Cardiac atrium fibroblast (primary cell): ENCODE measurements at places on chromosomes 16 and 17. TPM values are rescaled to one million over a fixed set of nuclear protein-coding genes. Genes with fewer than 3 reads are reported as not detected.

The SNAI3 gene
- 0.16 TPM in 1 of 2 replicates, not detected in the other for total RNA-seq

The KARS1 gene
- total RNA-seq, result 137 and 149 TPM in 2 replicates

The SLC16A11 gene
- not detected in 2 replicates for total RNA-seq

The CACNA1H gene
- total RNA-seq, result 0.81 and 1.1 TPM in 2 replicates

The LYRM9 gene
- total RNA-seq, result 4.7 and 7.6 TPM in 2 replicates

The YPEL2 gene
- 3.1 and 10.2 TPM in 2 replicates for total RNA-seq

The CFAP97D1 gene
- not detected in 2 replicates for total RNA-seq

The RNF157 gene
- 0.16 TPM in 1 of 2 replicates, not detected in the other for total RNA-seq

The NKIRAS2 gene
- total RNA-seq, result 60.7 and 84.6 TPM in 2 replicates

The JPT2 gene
- 35.2 and 51.1 TPM in 2 replicates for total RNA-seq

The MYL4 gene
- total RNA-seq, result not detected in 2 replicates

The EFCAB13 gene
- total RNA-seq, result 0.32 and 0.54 TPM in 2 replicates

The OTOP3 gene
- total RNA-seq, result not detected in 2 replicates

The GPR139 gene
- not detected in 2 replicates for total RNA-seq

The PPL gene
- total RNA-seq, result 24.6 and 24.9 TPM in 2 replicates

The KRTAP2-2 gene
- not detected in 2 replicates for total RNA-seq

The PIRT gene
- not detected in 2 replicates for total RNA-seq

The WIPF2 gene
- 8.1 and 11.0 TPM in 2 replicates for total RNA-seq

The CSH1 gene
- total RNA-seq, result not detected in 2 replicates

The LPCAT2 gene
- total RNA-seq, result 2.7 and 18.0 TPM in 2 replicates

The CDH16 gene
- not detected in 2 replicates for total RNA-seq

The SAP30BP gene
- 44.2 and 50.9 TPM in 2 replicates for total RNA-seq

The NRN1L gene
- not detected in 2 replicates for total RNA-seq

The CACNG5 gene
- total RNA-seq, result not detected in 2 replicates

The TTYH2 gene
- total RNA-seq, result 6.0 and 11.9 TPM in 2 replicates

The RDM1 gene
- not detected in 2 replicates for total RNA-seq

The CDH8 gene
- total RNA-seq, result not detected in 2 replicates

The ARL5C gene
- total RNA-seq, result not detected in 2 replicates

The GNGT2 gene
- total RNA-seq, result not detected in 2 replicates

The IGFBP4 gene
- total RNA-seq, result 197 and 334 TPM in 2 replicates

The KRT9 gene
- not detected in 2 replicates for total RNA-seq

The HSPB9 gene
- total RNA-seq, result not detected in 2 replicates

The RCVRN gene
- total RNA-seq, result not detected in 2 replicates

The TM4SF5 gene
- not detected in 2 replicates for total RNA-seq

The GP1BA gene
- not detected in 2 replicates for total RNA-seq

The SAMD14 gene
- total RNA-seq, result 2.3 and 8.9 TPM in 2 replicates

The MT1A gene
- 5.7 and 6.9 TPM in 2 replicates for total RNA-seq

The FBXL20 gene
- 5.4 and 9.1 TPM in 2 replicates for total RNA-seq

The AKAP1 gene
- 7.8 and 11.8 TPM in 2 replicates for total RNA-seq

The CNGB1 gene
- total RNA-seq, result not detected in 2 replicates

The CORO6 gene
- total RNA-seq, result 4.7 and 5.1 TPM in 2 replicates
